Activated naive CD4-positive, alpha-beta T cell (primary cell): ENCODE measurements at places on chromosomes 6 and 20.
A peak's percentile ranks its signal among the peaks of the same experiment; 100 is the strongest.

- no peak for DNase-seq
Observed at GRCh38 chr20:38205001-38205400, 39.9 kb upstream of the TGM2 start.

DNA sequence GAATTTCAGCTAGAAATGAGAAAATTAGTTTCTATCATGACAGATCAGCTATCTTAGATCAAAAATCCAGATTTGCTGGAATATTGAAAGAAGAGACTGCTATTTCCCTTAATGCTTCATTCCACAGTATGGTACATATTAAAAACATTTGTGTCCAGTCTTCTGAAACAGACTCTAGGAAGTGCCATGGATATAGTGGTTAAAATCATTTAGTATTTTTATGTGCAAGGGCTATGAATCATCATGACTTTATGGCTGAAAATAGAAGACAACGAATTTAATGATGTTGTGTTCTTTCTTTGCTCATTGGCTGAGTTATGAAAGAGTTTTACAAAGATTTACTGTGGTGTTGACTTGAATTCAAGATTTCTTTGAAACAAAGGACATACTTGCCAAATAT, 146.6 kb downstream of the ANKRD60 start:
- DNase-seq, result no peak

- DNase-seq, result no peak
Observed at GRCh38 chr6:114714836-114715507, 372.1 kb upstream of the HS3ST5 start.

- DNase-seq, result no peak
Observed at GRCh38 chr6:154276810-154277628, 79.6 kb downstream of the IPCEF1 start.

GRCh38 chr6:167707686-167708500, 118.8 kb upstream of the AFDN start:
- DNase-seq, result no peak

DNA sequence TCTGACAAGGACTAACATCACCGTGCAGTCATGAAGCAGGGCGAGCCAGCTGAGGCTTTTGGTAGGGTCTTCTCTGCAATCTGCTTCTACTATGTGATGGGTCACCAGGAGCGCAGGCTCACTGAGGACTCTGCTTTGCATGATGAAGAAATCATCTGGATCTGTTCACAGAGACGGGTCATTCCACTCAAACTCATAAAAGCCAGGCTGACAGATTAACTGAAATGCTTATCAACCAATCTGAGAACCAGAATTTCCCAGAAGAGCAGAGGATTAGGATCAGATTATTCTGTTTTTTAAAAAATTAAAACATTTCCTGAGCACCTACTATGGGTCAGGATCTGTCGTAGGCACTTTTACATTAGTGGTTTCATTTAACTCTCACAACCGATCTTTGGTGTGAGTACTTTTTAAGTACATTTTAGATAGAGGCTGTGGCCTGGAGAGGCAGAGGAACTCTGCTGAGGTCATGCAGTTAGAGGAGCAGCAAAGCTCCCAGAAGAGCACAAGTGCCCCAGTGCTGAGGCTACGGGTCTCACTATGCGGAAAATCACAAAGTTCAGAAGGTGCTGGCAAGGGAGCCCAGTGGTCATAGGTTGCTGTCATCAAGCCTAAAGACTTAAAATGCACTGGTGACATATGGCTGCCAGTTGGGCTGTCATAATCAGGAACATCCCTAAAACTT, 109.1 kb downstream of the BACH2 start:
- no peak for DNase-seq

DNA sequence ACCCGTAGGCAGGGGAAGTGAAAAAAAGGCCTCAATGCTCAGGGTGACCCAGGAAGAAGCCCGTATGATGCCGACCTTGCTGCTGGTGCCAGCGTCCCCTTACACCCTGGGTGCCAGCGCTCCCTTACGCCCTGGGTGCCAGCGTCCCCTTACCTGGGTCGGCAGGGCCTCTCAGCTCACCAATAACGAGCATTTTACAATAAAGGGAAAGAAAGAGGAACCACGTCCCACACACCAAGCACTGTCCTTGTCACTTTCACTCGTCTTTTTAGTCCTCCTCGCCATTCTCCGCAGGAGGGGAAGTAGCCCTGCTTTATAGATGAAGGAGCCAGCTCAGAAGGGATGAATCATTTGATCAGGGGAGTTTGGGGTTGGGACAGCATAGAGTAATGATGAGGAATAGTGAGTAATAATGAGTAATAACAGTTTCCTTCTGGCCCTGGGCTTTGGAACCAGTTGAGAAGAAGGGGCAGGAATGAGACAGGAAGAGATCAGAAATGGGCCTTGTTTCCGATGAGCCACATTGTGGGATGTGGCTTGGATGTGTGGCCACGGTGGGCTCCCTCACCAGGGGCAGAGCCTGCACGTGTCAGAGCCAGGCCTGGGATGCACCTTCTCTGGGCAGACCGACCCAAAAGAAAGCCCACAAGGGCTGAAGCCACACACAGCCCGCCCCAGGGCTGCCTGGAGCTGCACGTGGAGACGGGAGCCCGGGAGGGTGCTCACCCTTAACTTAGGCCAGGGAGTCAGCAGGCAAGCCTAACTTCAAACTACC, 75.7 kb downstream of the SYNJ2 start:
- DNase-seq, result no peak

DNA sequence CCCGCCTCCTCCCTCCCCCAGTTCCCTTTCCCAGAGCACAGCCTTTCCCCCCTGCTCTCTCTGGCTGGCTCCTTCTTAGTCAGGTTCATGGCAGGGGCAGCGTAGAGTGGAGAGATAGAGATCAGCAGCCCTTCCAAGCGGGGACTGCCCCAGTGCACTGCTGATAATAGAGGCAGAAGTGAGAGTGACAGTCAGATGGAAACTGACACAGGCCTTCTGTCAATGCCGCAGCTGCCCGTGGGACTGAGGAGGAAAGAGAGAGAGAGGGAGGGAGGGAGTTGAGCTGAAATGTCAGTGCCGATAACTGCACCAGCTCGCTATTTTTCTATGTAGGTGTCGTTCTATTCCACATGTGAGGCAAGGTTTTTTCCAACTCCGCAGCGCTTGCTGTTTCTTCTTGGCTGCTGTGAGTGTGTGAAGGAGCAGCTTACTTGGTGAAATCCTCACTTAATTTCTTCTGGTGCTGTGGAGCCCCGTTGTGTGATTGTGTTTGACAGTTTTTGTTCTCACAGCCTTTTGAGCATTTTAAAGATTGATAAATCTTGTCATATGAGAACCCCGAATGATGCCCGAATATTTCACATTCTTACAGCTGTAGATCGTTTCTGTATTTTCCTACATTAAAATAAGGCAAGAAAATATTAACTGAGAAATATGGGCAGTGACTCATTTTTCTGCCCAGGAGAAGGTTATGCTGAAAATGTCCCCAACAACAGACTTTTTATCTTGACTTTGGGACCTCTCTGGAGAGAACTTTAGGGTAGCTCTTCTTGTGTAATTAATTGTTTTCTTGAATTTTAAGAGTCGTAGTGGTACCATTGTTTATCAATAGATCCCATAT, 386.4 kb upstream of the MMS22L start:
- no peak for DNase-seq

DNA sequence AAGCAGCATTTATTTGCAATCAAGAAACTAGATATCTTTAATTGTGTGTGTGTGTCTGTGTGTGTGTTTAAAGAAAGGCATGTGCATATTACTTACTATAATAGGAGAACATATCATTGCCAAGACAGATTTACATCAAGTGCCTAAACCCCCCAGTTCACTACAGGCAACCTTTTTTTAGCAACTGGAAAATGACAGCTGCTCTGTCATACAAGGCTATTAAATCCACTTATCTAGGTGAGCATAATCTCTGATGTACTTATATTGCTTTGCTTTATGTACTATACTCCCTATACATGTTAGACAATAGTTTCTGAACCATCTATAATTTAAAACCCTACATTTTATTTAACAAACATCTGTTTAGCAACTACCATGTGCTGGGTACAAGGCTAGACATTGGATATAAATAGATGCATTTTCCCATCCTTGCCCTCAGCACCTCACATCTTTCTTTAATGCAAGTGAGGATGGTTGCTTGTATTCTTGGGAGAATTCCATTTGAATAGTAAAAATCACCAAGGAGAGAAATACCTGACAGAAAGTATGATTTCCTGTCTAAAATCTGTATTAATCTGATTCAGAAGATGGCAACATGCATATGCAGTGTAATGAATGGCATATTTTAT, 398.3 kb downstream of the LAMA2 start:
- DNase-seq, result no peak

GRCh38 chr6:33834401-33835392, 30.9 kb upstream of the MLN start:
- DNase-seq, result no peak

DNA sequence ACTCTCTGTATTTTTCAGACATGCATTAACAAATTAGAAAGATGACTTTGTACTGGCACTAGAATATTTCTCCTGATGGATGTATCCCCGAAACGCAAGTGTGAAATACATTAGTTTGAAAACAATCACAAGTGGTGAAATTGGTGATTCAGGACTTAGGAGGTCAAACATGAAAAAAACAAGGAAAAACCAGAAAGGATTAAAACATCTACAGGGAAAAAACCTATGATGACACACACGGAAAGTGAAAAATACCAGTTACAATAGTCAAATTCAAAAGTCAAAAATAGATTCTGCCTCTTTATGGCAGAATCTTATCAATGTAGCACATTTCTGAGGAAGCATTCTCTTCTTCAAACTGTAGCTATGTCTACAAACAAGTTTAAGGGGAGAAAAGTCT, 129.0 kb upstream of the SGK1 start:
- DNase-seq, result no peak

DNA sequence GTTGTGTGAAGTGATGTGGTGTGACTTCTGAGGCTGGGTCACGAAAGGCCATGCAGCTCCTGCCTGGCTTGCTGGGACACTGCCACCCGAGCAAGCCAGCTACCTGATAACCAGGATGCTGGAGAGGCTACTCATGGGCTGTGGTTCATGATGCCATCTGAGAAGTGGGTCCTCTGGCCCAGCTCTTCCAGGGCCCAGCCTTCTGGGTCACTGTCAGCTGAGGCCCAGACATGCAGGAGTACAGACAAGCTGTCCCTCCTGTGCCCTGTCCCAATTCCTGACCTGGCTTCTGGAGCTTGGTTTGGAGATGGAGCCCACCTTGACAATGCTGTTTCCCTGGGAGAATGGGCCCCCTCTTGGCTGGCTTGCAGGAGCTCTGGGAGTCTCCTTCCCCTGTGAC, 87.0 kb downstream of the DHX35 start:
- no peak for DNase-seq

DNA sequence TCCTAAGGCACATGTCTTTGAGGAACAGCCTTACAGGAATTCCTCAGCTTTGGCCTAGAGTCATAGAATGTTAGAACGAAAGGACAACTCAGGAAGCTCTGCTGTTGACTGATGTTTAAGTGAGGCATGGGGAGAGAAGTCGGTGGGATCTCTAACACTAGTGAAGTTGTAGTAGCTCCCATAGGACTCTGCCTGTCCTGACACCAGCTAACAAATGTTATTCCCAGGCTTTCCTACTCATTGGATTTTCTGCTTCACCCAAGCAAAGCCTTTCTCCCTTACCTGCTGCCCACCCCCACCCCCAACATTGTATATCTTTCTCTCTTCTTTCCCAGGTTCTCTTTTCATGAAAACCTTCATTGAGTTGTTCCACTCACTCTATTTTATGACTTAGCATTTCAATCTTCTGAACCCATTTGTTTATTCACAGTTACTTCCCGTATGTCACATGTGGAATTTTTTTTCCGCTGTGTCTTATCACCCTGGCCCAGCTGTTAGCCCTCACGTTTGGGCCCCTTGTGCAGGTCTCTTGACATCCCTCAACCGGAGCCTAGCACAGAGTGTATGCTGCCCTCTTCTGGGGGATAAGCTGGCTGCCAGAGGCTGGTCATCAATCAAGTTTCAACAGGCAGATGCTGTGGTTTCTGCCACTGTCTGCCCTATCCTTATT, 39.2 kb upstream of the RNF8 start:
- no peak for DNase-seq

DNA sequence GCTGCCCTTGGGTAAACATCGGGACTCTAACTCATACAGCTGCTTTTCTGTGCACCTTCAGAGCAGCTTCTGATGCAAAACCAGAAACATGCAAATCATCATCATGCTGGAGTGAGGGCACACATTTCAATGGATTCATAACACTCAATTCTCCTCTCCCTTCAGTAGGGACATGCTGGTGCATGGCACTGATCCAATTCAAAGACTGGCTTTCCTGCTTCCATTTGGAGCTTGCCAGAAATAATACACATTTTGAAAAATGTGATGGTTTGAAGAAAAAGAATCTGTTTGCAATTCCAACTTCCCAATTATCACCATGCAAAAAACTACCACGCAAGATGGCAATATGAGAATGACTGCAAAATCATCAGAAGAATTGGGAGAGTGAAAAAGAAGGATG, 65.2 kb upstream of the PDE10A start:
- no peak for DNase-seq

DNA sequence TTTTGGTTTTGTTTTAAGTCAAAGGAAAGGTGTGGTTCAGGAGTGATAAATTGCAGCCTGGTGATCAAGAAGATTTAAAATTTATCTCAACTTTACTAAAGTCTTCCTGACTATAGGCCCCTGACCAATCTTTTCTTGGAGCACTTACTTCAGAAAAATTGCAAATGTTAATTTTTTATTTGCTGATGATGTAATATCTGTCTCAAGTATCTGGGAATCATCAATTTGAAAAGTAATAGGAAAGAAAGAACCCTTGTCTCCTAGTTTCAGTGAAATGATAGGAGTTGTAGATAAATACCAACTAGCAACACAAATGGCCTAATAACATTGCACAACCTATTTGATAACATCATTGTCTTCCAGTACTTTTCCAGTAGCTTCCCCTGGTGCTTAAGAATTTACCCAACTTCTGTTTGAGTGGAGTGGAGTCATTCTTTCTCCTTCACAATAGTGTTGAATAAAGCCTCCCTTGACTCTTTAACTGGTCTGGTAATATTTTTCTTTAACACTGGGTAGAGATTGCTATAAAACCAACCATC, 648.3 kb upstream of the ADGRB3 start:
- no peak for DNase-seq

- DNase-seq, result peak; percentile 58
Observed at GRCh38 chr6:27873021-27873940, 38.9 kb downstream of the OR2B2 start.

DNA sequence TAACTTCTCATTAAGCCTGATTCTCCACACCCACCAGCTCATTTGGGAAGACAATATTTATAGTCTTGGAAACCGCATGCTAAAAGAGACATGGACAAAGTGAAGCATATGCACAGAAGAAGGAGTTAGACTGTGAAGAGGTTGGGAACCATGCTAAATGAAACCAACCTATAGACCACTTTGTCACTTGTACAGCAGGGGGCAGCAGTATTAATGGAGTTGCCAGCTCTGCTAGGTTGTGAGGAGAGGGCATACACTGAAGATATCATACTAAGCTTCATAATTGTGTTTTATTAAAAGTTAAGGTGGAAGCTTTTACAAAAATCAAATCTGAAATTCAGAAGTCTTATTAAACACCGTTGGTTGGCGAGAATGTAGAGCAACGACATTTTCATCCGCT, 38.3 kb upstream of the HMGCLL1 start:
- DNase-seq, result no peak

DNA sequence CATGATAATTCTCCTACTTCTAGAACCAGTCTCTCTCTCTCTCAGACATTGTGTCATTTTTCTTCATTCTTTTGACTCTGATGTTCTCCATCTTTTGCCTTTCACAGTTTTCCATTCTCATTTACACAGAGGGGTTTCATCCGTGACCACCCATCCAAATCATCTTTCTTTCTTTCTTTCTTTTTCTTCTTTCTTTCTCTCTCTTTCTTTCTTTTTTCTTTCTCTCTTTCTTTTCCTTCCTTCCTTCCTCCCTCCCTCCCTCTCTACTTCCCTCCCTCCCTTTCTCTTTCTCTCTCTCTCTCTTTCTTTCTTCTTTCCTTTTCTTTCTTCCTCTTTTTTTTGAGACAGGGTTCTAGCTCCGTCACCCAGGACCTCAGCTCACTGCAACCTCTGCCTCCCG, 19.9 kb upstream of the SASH1 start:
- no peak for DNase-seq
